ENCODE measurements at places on chromosomes 2 and 18. TPM values are rescaled to one million over a fixed set of nuclear protein-coding genes. Genes with fewer than 3 reads are reported as not detected.

IL1A gene
- 0.32 TPM for total RNA-seq

IFIH1 gene
- 3.9 TPM for total RNA-seq

GPR55 gene
- not detected for total RNA-seq

RANBP2 gene
- total RNA-seq = 71.8 TPM

SLC38A11 gene
- total RNA-seq = not detected

NR4A2 gene
- not detected for total RNA-seq

ST8SIA3 gene
- total RNA-seq = not detected

SIGLEC15 gene
- total RNA-seq = 0.43 TPM

SCTR gene
- total RNA-seq = not detected

HNRNPA3 gene
- total RNA-seq = 38.0 TPM

IL37 gene
- not detected for total RNA-seq

CHRNA1 gene
- total RNA-seq = 0.32 TPM

ASB18 gene
- not detected for total RNA-seq

SALL3 gene
- total RNA-seq = not detected
